ENCODE measurements at places on chromosomes 5 and 9.

- DNase-seq: peak; percentile 29
Measured at GRCh38 chr5:142748568-142749249, 21.5 kb upstream of the ARHGAP26 start.

GRCh38 chr5:62421414-62421813 is 8.9 kb downstream of the IPO11 start:
- no peak for DNase-seq

DNA sequence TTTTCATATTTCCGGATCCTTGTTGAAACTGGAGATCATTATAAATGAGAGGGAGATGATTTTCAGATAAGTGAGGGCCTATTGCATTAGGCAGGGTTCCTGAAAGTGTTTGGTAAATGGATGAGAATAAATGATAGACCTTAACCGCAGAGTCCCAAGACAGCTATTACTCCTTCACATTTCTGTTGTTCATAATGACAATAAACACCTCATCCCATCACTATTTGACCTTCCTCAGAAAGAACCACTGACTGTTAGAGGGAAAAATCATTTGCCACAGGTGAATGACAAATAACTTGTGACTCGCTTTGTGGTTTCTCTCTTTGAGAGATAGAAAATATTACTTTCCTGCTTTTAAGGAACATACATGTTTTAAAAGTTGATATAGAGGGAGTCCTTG is 47.3 kb upstream of the TRMT10B start:
- no peak for DNase-seq

- no peak for DNase-seq
Measured at GRCh38 chr5:93596676-93597490, 13.9 kb downstream of the NR2F1 start.

DNA sequence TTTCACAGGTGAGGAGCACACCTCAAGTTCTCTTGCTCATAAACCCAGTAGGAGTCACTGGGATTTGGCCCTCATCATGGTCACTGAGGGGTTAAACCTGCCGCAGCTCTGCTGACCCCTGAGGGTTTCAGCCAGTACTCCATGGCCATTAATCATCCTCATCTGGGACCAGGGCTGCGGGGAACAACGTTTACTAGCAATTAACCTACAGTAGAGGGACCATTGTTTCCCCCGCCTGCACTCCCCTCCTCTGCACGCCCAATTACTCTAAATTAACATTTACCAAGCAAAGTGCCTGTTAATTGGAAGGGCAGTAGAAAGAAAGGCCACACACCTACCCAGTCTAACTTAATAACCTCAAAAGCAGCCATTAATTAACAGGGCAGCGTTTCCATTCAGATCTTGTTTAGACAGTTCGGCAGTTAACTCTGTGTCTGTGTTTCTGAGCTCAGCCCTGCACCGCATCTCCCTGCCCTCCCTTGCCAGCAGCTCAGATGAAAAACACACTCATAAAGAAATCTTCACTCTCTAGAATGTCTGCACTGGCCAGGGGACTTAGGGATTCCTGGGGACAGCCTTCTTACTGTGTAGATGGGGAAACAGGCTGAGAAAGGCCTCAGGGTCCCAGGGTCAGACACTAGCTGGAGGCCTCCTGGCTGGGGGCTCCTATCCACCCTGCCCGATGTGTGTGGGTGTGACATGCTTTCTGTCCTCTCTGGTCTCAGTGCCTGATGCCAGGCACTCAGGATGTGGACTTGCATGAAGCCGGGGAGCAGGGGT is 51.6 kb downstream of the ALG2 start:
- DNase-seq: no peak

DNA sequence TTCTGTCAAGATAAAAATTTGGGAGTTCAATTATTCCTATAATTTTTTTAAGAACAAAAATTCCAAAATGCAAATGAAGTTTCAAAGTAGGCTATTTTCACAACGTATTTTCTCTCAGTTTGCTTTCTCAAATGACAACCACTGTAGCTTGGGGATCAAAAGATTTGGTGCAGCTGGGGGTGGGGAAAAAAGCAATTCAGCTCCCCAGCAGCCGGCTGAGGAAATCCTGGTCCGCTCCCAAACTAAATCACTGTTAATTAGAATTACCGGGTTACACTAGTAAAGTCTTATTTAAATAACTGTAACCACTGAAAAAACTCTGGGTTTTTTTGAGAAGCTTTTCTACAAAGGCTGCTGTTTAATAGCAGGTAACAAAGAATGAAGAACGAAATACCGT is 5.7 kb downstream of the NR6A1 start:
- DNase-seq: no peak

DNA sequence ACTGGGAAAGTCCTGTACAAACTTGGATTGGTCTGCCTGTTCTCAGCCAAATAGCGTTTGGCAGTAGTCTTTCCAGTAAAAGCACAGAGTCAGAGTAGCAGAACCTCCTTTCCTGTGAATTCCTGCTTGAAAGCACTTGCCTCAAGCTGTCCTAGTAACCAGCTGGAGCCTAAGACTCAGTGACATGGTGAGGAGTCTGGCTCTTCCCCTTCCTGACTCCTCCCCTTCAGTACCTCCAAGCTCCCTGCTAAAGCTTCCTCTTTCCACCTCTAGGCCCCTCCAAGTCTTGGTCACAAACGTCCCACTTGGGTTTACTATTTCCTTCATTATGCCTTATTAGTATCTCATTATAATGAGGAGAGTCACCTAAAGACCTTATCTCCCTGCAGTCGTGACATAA is 21.4 kb upstream of the FAM81B start:
- no peak for DNase-seq

DNA sequence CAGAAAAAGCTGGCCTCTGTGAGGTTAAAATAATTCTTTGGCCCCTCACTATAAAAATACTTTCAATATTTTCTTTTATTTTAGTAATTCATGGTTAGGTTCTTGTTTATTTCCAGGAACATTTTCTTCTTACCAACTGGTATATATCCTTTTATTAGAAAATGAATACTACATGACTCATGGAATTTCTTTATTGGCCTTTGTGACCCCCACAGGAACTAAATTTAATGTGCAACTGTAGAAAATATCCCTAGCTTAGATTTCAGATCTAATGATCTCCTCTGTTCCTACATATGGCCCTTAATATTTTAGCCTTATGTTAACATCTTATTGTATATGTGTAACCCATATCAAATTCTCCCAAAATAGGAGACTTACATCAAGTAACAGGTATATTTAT is 429.9 kb downstream of the NR2F1-AS1 start:
- no peak for DNase-seq

DNA sequence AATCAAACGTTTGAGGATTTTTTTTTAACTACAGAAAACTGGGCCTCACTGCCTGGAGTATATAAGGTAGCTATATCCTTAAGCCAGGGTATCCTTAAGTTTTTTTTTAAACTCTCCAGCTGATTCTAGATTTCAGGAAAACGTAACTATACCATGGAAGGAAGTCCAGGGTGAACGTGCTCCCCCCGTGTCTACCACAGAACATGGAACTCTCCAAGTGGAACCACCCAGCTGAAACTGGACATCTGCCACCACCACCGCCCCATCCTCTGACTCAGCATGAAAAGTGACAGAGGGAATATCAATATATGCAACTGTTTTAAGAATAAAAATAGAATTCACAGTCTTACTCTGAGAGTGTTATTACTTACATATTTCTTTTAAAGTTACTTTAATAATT is 61.3 kb downstream of the DROSHA start:
- no peak for DNase-seq

- no peak for DNase-seq
Measured at GRCh38 chr9:133704711-133705181, 33.4 kb downstream of the SARDH start.

DNA sequence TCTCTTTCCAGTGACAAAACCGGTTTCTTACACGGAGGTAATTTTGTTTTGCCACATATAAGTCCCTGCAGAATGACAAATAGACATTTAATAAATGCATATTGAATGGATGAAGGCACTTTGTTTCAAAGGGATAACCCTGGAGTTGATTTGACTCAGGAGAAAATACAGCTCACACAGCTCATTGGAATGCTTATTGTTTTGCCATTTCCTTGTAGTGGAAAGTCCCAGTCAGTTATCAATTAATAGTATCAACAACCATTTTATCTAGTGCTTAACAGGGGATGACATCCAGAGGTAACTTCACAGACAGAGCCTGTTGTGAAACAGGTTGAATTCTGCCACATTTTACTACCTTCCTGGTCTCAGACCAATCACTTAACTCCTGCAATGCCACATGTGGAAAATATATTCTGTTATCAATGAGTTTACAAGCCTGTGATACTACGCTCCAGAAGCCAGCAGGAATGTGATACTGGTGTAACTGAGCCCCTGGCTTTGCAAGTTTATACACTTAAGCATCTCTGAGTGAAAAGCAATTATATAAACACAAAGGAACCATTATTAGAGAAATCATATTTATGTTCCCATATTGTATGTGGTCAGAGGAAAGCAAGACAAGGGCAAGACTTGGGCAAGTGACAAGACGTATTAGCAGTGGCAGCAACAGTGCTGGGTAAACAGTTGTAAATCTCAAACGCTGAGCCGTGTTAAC is 123.1 kb upstream of the ANKRD55 start:
- no peak for DNase-seq

GRCh38 chr9:36803961-36804360 is 230.1 kb downstream of the PAX5 start:
- no peak for DNase-seq

- no peak for DNase-seq
Measured at GRCh38 chr5:169295306-169295705, 5.6 kb downstream of the SLIT3 start.

GRCh38 chr5:41794471-41794870 is 75.8 kb downstream of the OXCT1 start:
- no peak for DNase-seq

- no peak for DNase-seq
Measured at GRCh38 chr5:32581010-32581785, 4.2 kb upstream of the SUB1 start.

GRCh38 chr5:169085212-169085611 is 215.7 kb downstream of the SLIT3 start:
- no peak for DNase-seq

GRCh38 chr5:27854243-27854852 is 816.0 kb upstream of the CDH9 start:
- no peak for DNase-seq

DNA sequence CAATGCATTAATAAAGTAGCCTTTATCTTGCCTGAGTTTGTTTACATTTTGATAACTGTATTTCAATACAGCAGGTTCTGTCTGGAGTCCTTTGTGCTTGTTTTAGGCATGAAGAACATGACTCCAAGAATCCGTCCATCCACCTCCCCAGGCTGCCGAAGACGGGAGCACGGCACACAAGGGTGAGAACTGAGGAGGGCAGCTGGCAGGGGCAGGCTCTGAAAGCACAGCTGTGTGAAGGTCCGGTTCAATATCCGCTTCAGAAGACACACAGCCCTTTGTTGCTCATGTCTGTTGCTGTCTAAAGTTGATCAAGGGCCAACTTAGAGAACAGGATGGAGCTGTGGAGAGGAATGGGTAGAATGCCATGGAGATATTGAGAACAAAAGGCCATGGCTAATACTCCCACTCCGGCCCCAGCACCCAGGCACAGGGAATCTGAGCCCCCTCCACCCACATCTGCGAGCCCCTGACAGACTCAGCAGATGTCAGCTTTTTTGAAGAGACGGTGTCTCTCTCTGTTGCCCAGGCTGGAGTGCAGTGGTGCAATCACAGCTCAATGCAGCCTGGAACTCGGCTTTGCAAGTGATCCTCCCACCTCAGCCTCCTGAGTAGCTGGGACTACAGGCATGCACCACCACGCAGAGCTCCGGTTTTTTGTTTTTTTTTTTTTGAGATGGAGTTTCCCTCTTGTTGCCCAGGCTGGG is 58.5 kb upstream of the GNE start:
- no peak for DNase-seq

DNA sequence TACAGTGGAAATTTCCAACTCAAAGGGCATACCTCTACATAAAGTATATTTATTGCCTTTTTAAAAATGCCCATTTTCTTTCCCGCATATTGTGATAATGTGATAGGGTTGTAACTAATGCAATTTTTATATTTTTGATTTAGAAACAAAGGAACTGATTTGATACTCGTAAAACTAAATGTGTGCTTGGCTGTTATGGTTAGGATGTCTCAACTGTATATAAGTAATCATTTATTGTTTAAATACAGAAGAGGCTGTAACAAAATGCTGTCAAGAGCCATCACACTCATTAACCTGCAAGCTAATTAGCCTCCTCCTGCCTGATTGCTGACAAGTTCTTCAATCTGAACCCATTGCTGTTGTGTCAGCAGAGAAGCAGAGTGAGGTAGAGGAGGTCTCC is 149.2 kb downstream of the PBX3 start:
- no peak for DNase-seq

DNA sequence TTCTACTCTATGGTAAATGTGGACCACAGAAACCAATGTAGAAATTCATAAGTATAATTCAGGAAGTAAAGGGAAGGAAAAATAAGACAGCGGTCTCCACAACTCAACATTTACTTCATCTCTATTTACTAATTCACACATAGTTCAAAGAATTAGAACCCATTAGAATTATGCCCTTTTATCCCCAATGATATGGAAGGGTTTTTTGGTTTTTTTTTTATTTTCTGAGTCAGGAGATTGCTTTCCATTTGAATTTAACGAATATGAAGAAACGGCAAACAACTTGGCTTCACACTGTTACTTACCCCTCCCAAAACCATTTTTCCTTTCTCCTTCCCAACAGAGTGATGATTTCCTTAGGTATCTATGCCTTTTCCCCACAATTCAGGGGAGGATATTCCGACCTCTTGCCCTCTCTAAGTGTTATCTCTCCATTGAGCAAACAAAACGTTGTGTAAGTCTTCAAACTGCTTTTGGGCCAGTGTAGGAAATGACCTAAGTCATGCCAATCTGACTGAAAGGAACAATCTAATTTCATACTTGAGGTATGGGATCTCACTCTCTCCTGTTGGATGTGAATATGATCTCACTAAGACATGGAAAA is 72.0 kb downstream of the CETN3 start:
- no peak for DNase-seq

DNA sequence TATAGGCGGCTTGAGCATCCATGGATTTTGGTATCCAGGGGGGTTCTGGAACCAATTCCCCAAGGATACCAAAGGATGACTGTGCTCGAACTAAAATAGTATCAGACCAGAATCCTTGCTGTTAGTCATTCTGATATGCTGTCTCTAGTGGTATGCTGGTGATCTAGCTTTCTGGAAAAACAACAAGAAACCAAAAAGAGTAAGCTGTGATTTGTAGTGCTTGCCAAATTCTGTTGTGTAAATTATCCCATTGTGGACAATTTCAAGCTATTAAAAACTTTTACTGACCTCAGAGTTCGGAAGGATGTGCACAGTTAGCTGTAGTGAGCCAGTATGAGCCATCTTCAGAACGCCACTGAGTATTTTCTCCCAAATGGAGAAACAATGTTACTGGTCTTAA is 99.0 kb upstream of the FBN2 start:
- no peak for DNase-seq

Measured in stimulated activated CD8-positive, alpha-beta memory T cell treated with anti-CD3 and anti-CD28 coated beads, Interleukin-7, amount 100 ng/mL, for 1 hour (primary cell).